ENCODE measurements at places on chromosomes 12 and 14.

GRCh38 chr12:50073712-50074111, 11.4 kb upstream of the SMARCD1 start:
- no peak overlapping the region for H3K27ac ChIP-seq
- no peak for DNase-seq
- H3K27me3 ChIP-seq = peaks cover 4% of the 10 kb centered on the region
- H3K36me3 ChIP-seq = no peaks in the 10 kb centered on the region

DNA sequence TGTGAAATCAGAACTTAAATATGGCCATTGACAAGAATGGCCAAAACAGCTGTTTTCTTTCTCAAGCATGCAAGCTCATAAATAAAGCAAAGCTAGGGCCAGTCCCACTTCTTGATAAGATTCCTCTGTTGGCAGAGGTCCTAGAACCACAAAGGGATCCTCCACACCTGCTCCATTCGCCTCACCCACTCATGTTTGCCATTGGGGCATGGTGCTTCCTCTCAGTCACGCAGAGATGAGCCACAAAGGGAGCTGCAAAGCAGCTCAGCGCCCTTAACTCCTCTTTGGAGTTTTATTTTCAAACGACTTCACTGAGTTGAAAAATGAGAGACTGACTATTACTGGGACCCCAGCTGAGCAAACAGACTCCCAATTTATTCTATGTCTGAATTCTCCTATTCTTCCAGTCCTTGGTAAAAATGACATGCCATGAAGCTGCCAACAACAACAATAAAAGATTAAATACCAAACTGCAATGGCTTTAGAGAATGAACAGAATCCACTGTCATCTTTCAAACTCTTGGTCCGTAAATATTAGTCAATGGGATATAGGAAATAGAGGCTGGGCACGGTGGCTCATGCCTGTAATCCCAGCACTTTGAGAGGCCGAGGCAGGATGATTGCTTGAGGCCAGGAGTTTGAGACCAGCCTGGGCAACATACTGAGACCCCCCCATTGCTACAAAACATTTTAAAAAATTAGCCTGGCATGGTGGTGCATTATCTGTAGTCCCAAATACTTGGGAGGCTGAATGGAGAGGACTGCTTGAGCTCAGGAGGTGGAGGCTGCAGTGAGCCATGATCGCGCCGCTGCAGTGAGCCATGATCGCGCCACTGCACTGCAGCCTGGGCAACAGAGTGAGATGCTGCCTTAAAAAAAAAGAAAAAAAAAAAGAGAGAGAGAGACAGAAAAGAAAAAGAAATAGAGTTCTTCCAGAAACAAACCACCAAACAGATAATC, 16.4 kb downstream of the MANSC1 start:
- no peaks in the 10 kb centered on the region for H3K36me3 ChIP-seq
- DNase-seq = no peak
- H3K27me3 ChIP-seq = no peaks in the 10 kb centered on the region

- no peak for DNase-seq
- H3K27ac ChIP-seq = no peak overlapping the region
- no peaks in the 10 kb centered on the region for H3K27me3 ChIP-seq
- H3K4me1 ChIP-seq = peaks cover 35% of the 10 kb centered on the region
- no peak overlapping the region for H3K4me3 ChIP-seq
Observed at GRCh38 chr12:52241205-52241842, 8.3 kb downstream of the KRT7 start.

DNA sequence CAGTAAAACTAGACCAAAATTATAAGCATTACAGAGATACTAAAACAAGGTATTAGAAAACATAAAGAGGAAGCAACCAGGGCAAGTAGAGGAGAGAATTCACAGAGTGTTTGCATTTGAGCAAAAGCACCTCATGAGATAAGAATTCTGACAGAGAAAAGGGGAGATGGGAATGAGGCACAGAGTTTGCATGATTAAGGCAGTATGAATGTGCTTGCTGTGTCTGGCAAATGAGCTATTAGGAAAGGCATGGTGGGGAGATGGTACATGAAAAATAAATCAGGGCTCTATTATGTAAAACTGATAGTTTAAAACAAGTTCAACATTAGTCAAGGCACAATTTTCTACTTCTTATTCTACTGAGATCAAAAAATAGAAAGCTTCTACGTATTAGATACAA, 23.1 kb downstream of the GARIN6 start:
- H3K27ac ChIP-seq = no peak overlapping the region
- no peaks in the 10 kb centered on the region for H3K36me3 ChIP-seq
- H3K4me1 ChIP-seq = no peaks in the 10 kb centered on the region
- no peak overlapping the region for H3K4me3 ChIP-seq
- no peaks in the 10 kb centered on the region for H3K27me3 ChIP-seq
- no peak for DNase-seq

- H3K27me3 ChIP-seq = no peaks in the 10 kb centered on the region
- no peaks in the 10 kb centered on the region for H3K4me1 ChIP-seq
- no peak overlapping the region for H3K27ac ChIP-seq
- DNase-seq = no peak
- no peaks in the 10 kb centered on the region for H3K36me3 ChIP-seq
Observed at GRCh38 chr14:61090432-61091216, 109.6 kb downstream of the SLC38A6 start.

- DNase-seq = peak; percentile 18
- H3K4me1 ChIP-seq = no peaks in the 10 kb centered on the region
- no peak overlapping the region for H3K27ac ChIP-seq
- H3K36me3 ChIP-seq = no peaks in the 10 kb centered on the region
- no peaks in the 10 kb centered on the region for H3K27me3 ChIP-seq
Observed at GRCh38 chr12:47636908-47637780, 68.7 kb downstream of the RPAP3 start.

DNA sequence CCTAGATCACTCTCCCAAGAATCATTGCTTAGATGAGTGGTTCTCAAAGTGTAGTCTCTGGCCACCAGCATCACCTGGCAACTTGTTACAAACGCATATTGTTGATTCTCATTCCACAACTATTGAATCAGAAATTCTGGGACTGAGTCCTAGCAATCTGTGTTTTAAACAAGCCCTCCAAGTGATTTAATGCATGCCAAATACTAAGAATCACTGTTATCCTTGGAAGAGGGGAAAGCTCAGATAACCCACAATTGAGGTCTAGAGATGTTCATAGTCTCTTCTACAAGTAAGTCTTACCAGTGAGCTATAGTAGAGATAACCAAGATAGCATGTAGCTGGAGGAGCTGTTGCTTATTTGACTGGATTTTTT, 666.6 kb downstream of the DIO2 start:
- H3K27ac ChIP-seq = no peak overlapping the region
- no peaks in the 10 kb centered on the region for H3K27me3 ChIP-seq
- H3K4me3 ChIP-seq = no peak overlapping the region
- no peaks in the 10 kb centered on the region for H3K4me1 ChIP-seq
- DNase-seq = no peak
- no peaks in the 10 kb centered on the region for H3K36me3 ChIP-seq
